ENCODE measurements at places on chromosomes 1 and 21. TPM values are rescaled to one million over a fixed set of nuclear protein-coding genes. Genes with fewer than 3 reads are reported as not detected.

- DNase-seq: no peak
Measured at GRCh38 chr1:167171286-167171929, 49.3 kb upstream of the POU2F1 start.

RIT1 gene
- 39.4 TPM for total RNA-seq

GRCh38 chr1:75198761-75199160, 64.6 kb downstream of the LHX8 start:
- no peak for DNase-seq

DNA sequence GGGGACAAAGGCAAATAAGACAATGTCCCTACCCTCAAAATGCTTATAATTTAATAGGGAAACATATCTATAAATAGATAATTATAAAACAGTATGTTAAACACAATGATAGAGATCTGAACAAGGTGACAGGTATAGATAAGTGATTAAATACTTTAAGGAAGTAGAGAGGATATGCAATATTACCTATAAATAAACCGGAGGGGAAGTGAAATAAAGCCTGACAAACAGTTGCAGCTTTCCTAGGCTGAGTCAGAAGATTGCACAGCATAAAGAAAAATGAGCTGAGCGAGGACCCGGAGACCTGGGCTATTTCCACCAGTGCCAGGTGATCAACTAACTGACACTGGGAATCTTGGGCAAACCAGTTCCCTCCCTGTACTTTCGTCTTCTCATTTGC, 11.5 kb upstream of the PSRC1 start:
- DNase-seq: no peak

SLAMF1 gene
- 0.21 TPM for total RNA-seq

DNA sequence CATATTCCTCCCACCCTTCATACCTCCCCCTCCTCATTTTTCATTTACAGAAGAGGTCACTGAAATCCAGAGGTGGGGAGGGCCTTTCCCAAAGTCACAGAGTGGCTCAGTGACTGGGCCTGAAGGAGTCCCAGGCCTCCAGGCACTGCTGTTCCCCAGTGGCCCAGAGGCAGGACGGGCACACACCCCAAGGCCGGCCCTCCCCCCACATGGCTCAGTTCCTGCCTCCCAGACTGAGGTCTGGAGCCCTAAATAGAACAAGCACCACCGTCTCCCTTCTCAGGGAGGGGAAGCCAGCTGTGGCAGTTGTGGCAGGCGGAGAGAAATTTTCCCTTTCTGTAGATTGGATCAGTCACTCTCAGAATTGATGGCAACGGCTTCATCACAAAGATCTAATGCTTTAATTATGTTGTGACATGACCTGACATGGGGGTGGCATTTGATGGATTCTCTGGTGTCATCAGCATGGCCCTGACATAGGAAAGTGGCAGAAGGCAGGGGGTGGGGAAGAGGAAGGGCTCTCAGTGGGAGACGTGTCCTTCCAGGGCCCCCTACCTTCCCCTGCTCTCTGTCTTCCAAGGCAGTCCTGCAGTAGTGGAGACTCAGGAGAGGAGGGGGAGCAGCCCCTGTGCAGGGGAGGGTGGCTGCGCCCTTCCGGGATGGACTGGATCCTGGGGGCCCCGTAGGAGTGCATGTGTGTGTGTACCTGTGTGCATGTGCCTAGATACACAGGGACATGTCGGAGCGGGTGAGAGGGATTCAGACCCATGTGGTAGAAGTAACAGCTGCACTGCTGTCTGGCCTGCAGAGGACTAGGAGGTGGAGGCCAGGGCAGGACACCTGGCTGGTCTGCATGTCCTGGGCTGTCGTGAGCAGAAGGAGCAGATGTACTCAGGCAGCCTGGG, 41.2 kb upstream of the FOXO6 start:
- no peak for DNase-seq

DNA sequence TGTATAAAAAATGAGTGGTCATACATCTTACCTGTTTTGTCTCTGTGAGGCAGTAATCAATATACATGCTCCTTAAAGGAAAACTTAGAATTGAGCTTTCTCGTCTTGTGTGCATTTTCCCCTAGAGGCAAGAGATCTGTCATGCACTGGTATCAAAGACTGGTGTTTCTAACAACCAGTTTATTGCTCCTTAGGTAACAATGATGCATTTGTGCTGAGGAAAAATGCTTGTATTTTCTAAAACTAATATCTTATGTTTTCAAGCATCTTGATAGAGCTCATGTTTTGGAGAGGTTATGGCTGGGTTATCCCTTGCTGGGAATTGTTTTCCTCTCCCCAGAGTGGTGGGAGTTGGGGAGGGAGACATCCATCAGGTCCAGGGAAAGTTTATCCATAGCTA, 23.9 kb upstream of the CCDC190 start:
- no peak for DNase-seq

- peak; percentile 58 for DNase-seq
Measured at GRCh38 chr1:12407050-12407961, 177.5 kb downstream of the VPS13D start.

AUNIP gene
- 1.4 TPM for total RNA-seq

HMCN1 gene
- total RNA-seq: 36.9 TPM

GRCh38 chr1:1899266-1899966, 8.5 kb upstream of the GNB1 start:
- DNase-seq: no peak

- no peak for DNase-seq
Measured at GRCh38 chr1:172460887-172461315, 17.0 kb upstream of the PIGC start.

DNA sequence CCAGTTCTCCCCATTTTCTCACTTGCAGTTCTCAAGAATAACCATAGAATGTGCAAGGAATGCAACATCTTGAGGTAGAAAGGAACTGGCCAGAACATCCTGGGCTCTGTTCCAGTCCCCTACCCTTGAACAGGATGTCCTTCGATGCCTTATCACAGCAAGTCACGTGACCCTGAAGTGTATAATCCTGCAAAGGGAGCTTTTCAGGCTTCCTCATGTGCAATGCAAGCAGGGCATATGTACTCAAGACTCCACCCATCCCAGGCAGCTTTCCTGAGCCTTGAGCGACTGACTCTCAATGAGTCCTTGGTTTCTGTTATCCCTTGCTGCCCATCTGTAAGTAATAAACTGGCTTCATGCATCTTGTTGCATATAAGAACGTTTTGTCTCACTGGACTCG, 311.0 kb downstream of the MRPL39 start:
- DNase-seq: no peak

MCOLN3 gene
- 3.0 TPM for total RNA-seq

- no peak for DNase-seq
Measured at GRCh38 chr1:224879162-224879803, 50.2 kb upstream of the DNAH14 start.

DNA sequence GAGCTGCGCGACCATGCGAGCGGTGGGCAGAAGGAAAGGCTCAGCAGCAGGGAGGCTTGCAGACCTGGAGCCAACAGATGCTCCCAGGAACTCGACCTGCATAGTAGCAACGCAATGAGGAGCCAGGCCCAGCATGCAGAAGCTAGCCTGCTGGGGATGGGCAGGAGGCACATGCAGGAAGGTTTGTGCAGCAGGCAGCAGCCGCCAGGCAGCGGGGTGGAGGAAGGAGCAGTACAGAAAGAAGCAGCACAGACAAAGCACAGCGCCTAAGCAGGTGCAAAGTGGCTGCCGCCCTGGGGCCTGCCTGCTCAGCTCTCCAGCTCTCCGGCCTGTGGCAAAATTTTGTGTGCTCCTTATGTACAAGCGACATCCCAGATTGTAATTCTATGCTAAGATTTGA, 213.5 kb upstream of the MAP1LC3C start:
- no peak for DNase-seq

DNA sequence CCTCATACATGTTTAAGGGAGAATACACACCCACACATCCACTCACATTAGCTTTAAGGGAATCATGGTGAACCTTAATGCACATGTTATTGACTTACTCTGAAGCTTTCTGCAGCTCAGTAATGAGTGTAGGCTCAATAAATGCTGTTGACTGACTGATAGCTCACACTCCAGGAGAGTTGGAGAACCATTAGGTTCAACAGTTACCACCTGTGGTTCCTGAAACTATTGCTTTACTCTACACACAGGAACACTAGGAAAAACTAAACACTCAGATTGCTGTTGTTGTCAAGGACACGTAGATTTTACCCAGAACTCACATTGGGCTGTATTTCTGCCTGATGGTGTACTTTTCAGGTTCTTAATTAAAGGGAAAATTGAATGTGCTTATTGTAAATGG, 37.3 kb downstream of the ZC3H11B start:
- no peak for DNase-seq

- DNase-seq: no peak
Measured at GRCh38 chr1:178096421-178096820, 2.5 kb downstream of the RASAL2 start.

- no peak for DNase-seq
Measured at GRCh38 chr1:247402120-247402675, 13.8 kb upstream of the NLRP3 start.

- DNase-seq: no peak
Measured at GRCh38 chr1:67645495-67646144, 39.4 kb upstream of the GADD45A start.

- no peak for DNase-seq
Measured at GRCh38 chr1:6177681-6178380, 2.3 kb downstream of the CHD5 start.

GRCh38 chr1:245261786-245262185, 107.0 kb downstream of the KIF26B start:
- DNase-seq: no peak

DNA sequence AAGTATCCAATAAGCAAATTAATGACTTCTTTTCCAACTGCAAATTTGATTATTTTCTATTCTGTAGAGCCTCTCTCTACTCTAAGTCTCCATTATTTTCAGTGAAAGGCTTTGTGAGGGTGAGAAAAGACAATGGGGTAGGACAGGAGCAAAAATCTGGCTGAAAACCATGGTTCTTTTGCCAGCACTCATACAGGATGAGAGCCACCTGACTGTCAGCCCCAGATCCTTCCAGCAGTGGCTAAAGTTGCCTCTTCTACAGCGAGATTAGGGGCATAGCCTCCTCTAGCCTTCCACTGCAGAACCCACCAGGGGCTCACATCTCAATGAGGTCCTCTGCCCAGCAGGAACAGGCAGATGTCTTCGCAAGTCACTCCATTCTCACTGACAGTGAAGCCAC, 23.7 kb downstream of the NMNAT2 start:
- DNase-seq: no peak

LCE3D gene
- total RNA-seq: not detected

TRAPPC3 gene
- 43.9 TPM for total RNA-seq

FLVCR1 gene
- total RNA-seq: 25.2 TPM

GNAT2 gene
- total RNA-seq: not detected

- DNase-seq: no peak
Measured at GRCh38 chr1:240719953-240720700, 108.2 kb upstream of the GREM2 start.

DCST1 gene
- total RNA-seq: not detected

GRCh38 chr1:75999034-75999433, 66.8 kb upstream of the ASB17 start:
- no peak for DNase-seq

GBP2 gene
- 49.8 TPM for total RNA-seq

TRAF5 gene
- total RNA-seq: 63.8 TPM

IFNLR1 gene
- 0.79 TPM for total RNA-seq

GRCh38 chr1:76938304-76938703, 71.0 kb downstream of the ST6GALNAC5 start:
- DNase-seq: no peak

KRTAP11-1 gene
- not detected for total RNA-seq

GRCh38 chr1:227321035-227321434, 2.7 kb upstream of the CDC42BPA start:
- no peak for DNase-seq

DNA sequence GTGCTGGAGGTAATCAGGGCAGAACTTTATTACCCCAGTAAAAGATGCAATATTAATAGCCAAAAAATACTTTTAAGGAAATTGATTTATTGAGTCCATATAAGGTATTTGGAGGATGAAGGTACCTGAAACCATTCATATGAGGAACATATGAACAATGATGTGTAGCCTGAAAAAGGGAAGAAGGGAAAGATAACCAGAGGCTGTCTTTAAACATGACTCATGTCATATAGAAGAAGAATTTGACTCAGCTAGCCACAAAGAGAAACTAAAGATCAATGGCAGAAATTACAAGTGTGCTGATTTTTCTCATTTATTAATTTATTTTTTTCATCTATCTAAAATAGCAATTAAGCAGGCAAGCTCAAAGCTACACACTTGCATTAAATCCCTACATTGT, 136.2 kb upstream of the DUSP10 start:
- no peak for DNase-seq

DIO1 gene
- not detected for total RNA-seq

GRCh38 chr1:205458777-205459566, 3.1 kb upstream of the BLACAT1 start:
- DNase-seq: no peak

GRCh38 chr1:107926436-107927080, 38.4 kb downstream of the VAV3 start:
- no peak for DNase-seq

GRCh38 chr1:94384485-94385265, 33.5 kb upstream of the ABCD3 start:
- DNase-seq: no peak

- DNase-seq: no peak
Measured at GRCh38 chr1:160806784-160807183, 10.8 kb downstream of the LY9 start.

DNA sequence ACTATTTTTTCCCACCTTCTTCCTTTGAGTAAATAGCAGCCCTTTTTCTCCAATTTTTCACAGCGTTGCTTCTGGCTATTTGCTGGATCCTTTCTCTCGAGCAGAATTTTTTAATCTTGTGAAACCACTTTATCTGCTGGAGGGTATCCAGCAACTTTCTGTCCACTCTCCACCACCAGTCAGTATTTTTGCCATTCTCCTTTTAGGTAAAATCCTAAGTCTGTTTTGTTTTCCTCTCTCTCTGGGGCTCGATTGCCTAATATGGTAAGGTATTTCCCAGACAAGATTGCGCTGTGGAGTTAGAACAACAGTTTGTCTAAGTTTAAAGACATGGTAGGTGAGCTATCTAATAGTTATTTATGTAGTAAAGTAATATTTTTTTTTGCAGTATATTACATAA, 156.9 kb downstream of the PPP1R12B start:
- no peak for DNase-seq

ZSCAN20 gene
- total RNA-seq: 11.6 TPM

TGFBR3 gene
- 94.8 TPM for total RNA-seq
